ENCODE measurements at places on chromosomes 13 and 19. TPM values are rescaled to one million over a fixed set of nuclear protein-coding genes. Genes with fewer than 3 reads are reported as not detected.

IGFL1 gene
- not detected for total RNA-seq

ZNF565 gene
- total RNA-seq, result 3.1 TPM

DNA sequence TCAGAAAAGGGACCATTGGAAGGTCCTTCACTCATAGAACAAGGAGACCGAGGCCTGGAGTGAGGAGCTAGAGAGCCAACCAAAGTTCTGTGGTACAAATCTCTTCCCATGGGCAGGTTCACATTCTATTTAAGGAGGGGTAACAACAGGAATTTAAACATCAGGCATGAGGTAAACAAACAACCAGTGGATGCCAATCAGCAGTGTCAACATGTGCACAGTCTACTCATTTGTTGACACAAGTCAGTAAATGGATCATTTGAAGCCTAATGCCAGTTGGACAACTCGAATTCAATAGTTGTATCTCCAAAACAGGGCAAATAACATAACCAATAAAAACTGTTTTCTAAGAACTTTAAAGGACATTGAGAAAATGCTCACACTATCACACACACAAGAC is 6.3 kb upstream of the DOCK9 start:
- H3K4me1 ChIP-seq, result peaks cover 31% of the 10 kb centered on the region
- H3K4me3 ChIP-seq, result no peak overlapping the region
- H3K36me3 ChIP-seq, result peaks cover 2% of the 10 kb centered on the region
- DNase-seq, result no peak
- H3K27ac ChIP-seq, result peak overlapping the region; percentile 14

GRCh38 chr19:29487432-29487831 is 38.4 kb upstream of the VSTM2B start:
- H3K4me1 ChIP-seq, result no peaks in the 10 kb centered on the region
- H3K4me3 ChIP-seq, result no peak overlapping the region
- DNase-seq, result no peak
- no peak overlapping the region for H3K27ac ChIP-seq
- H3K36me3 ChIP-seq, result no peaks in the 10 kb centered on the region

DNA sequence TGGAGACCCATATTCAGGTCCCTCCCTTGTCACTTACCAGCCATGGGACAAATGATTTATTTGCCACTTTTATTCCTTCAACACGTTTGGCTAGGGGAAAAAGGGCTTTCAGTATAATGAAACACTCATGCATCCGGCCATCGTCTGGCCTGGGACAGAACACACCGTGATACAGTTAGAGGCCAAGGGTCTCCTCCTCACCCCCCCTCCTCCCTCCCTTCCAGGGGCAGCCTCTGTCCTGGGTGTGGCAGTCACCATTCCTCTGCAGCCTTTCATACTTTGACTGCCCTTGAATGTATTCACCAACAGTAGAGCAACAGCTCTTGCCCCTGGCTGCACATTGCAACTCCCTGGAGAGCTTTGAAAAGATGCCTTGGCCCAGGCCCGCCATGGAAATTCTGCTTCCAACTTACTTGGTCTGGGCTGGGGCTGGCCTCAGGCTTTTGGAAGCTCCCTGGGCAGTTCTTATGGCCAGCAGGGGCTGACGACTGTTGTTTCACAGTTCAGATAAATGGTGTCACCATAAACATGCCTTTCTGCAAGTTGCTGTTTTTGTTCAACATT is 3.0 kb downstream of the PAK4 start:
- H3K27me3 ChIP-seq, result no peaks in the 10 kb centered on the region
- no peaks in the 10 kb centered on the region for H3K36me3 ChIP-seq
- no peak for DNase-seq
- H3K4me1 ChIP-seq, result peaks cover 37% of the 10 kb centered on the region
- no peak overlapping the region for H3K27ac ChIP-seq

DNA sequence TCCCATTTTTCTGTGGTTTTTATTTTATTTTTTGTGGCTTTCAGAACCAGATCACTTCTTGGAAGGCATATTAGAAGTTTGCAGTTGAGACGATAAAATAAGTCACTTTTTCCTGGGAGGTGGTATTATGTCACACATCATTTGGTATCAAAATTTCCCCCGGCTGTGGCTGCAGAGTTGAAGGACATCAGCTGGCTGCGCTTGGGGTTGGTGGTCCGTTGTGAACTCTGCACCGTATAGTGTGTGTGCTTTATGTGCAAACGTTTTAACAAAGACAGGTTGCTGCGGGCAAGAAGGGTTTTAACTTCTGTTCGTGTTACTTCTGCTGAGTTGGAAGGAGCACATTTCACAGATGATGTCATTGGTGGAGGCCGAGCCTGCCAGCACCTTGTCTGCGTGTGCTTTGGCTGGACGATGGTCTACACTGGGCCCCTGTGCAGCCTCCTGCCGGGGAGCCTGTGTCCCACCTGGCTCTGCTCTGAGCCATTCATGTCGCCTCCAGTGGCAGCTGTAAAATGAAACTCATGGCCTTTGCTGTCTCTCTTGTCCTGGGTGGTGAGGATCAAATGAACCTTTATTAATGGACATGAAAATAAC is 9.6 kb downstream of the ATP11A start:
- DNase-seq, result no peak
- peaks cover 9% of the 10 kb centered on the region for H3K4me1 ChIP-seq
- H3K4me3 ChIP-seq, result no peak overlapping the region
- H3K27me3 ChIP-seq, result no peaks in the 10 kb centered on the region
- no peak overlapping the region for H3K27ac ChIP-seq
- H3K36me3 ChIP-seq, result peaks cover 2% of the 10 kb centered on the region

GRCh38 chr13:33940256-33940655 is 122.3 kb downstream of the RFC3 start:
- H3K4me3 ChIP-seq, result no peak overlapping the region
- DNase-seq, result no peak
- H3K4me1 ChIP-seq, result no peaks in the 10 kb centered on the region
